ENCODE measurements at places on chromosomes 12 and 14.

DNA sequence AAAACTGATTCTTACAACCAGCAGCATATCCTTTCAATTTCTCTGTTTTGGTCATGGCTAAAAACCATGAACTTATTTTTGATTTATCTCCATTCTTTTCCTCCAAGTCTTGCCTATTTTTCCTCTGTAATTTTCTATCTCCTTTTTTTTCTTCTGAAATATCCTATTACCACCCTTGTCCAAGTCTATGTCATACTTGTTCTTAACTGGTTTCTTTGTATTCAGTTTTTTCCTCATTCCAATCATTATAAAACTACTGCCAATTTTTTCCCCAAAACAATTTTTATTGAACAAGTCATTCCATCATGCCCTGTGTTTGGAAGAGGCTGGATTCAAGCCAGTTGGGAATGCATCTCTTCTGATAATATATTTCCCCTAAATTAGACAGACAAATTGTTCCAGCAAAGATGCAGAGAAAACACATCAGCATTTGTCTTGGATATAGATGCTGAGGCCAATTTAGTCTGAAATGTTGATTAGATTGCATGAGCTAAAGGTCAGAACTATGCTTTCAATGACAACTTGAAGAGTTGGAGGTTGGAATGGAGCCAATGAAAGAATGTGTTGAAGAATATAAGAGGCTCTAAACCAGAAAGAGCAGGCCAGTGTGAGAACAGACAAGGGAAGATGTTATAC lies 30.7 kb downstream of the OTOGL start:
- DNase-seq = no peak

DNA sequence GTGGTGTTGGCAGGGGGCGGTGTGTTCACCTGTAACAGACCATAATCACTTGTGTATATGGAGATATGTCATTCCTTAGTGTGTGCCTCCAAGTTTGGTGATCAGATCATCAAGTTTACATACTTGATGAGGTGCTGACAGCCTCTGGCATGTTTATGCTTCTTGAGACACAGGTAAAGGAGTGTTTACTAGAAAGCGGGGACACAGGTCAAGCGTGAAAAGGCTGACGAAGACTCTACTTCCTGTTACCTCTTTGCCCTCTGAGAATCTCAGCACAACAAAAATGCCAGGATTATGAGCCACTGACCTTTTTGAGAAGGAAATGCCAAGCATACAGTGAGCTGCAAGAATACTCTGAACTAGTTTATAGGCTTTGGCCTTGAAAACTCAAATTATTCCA lies 29.6 kb downstream of the PRDM4 start:
- DNase-seq = no peak

- DNase-seq = no peak
Observed at GRCh38 chr12:53599579-53599978, 26.6 kb downstream of the ATF7 start.

DNA sequence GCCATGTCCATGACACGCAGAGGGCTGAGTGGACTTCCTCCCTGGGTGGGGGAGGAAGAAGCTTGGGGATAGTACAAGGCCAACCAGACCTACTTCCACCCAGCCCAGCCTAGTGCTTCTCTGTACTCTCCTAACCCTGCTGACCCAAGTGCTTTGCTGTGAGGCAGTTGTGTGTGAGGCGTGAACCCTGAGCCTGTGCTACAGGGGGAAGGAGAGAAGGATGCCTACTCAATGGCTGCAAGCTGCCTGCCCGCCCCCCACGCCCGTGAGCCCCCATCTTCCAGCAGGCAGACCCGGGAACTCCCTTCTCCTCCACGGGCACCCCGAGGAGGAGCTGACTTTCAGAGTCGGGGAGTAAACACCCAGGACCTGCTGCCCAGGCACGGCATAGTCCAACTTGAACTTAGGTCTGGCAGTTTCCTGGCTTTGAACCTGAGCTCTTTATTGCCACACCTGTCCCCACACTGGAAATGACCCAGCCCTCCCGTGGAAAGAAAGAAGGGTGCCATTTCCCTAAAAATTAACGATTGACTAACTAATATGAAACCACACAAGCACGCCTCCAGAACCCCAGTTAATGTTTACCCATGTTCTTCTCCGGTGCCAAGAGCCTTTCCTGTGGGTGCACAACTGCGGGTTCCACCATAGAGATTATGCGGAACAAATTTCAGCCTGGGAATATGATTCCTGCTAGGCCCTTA lies 10.8 kb downstream of the ALDH2 start:
- DNase-seq = no peak

DNA sequence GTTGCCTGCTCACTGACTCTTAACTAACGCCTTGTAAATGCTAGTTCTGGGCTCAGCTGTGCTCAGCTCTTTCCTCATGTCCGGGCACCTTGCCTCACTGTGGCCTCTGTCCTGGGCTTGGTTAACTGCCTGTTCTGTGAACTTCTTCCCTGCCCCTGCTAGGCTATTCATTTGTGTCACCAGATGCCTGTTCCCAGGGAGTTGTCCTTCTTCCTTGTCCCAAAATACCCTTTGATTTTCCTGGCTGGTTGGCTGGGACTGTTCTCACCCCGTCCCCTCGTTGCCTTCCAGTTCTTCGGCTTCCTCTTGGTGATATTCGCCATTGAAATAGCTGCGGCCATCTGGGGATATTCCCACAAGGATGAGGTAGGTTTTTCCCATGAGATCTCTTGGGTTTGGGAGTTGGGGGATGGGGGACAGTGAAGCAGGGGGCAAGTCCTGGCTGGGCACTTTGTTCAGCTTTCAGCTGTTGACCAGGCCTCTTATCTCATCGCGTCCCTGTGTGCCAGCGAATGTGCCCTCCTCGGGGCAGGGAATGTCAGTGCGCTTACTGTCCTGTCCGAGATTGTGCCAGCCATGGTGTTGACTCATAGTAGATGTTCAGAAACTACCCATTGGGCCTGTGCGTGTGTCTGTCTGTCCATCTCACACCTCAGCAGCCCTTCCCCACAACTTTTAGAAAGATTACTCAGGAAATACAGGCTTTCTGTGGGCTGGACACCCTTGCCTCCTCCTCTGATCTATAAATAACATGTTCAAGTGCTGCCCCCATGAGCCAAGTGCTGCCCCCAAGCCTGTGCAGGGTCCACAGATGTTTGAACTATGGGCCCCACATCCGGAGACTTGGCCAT lies 33.1 kb downstream of the CD9 start:
- no peak for DNase-seq

DNA sequence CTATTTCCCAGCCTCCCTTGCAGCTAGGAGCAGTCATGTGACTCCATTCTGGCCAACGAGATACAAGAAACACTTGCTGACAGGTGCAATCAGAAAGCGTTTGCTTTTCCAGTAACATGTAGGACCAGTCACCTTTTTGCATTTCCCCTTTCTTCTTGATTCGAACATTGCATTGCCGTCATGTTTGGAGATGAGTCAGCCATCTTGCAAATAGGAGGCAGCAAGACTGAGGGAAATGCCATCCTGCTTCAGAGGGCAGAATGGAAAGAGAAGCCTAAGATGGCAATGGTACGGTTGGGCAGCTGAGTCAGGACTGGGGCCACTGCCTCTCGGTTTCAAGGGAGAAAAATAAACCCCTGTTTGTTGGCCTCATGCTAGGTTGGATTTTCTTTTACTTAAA lies 34.5 kb upstream of the GPR132 start:
- DNase-seq = no peak

GRCh38 chr14:74875941-74876913 lies at the start of gene PROX2:
Gene PROX2 (minus strand): TSS chr14:74876145. CDS start chr14:74863834, 12,311 bp downstream.
- DNase-seq = no peak

DNA sequence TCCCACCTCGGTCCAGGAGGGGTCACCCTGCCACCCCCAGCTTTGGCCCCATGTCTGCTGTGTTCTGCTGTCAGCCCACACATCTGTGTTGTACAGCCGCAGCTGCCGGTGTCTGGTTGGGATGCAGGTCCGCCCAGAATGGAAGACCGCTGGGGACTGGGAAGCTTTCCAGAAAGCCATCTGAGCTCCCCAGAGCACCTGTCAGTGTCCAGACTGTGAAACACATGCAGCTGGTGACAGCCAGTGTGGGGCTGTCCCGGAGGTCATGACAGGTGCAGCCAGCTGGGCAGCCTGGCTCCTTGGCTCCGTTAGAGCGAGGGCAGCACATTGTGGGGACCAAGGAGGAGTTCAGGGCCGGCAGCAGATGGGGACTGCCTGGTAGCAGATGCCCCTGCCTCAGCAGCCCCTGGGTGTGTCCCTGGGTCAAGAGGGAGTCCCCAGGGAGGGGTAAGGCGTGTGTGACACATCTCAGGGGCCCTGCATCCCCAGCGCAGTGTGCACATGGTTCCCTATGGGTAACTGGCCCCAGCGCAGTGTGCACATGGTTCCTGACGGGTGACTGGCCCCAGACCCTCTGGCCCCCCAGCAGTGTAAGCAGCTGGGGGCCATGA lies 16.4 kb downstream of the CEP170B start:
- DNase-seq = no peak

DNA sequence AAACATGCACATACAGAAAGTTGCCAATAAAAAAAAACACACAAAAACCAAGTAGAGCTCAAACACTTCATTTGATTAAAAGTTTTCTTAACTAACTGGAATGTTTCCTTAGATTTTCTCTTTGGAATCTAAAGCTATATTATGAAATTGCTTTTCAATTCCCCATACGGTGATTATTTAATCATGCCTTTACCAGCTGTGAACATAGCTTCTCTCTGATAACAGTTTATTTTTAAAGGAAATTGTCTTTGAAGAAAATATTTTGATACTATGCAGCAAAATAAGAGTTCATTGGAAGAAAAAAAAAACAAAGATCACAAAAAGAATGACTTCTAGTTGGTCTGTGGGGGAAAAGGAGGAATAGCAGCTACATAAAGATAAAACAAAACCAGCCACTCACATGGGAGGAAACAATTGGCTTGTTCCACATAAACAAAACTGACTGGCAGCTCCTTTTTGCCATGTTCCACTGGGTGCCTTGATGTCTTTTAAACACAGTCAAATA lies 71.4 kb downstream of the BMP4 start:
- DNase-seq = no peak

DNA sequence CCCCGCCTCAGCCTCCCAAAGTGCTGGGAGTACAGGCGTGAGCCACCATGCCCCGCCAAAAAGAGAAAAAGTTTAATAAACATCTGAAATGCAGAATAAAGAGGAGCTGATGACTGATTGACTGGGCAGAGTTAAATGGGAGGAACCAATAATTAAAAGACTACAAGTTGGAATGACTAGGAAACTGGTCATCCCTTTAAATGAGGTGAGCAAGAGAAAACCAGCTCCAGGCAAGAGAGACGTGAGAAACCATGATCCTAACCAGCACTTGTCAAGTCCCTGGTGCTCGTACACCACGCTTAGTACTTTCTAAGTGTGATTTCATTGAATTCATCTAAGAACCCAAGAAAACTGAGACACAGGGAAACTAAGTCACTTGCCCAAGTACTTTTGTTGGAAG lies 47.9 kb downstream of the MAP1LC3B2 start:
- no peak for DNase-seq

- DNase-seq = no peak
Observed at GRCh38 chr12:100274291-100274690, 7.3 kb downstream of the SCYL2 start.

GRCh38 chr12:132279184-132279889 lies 50.1 kb downstream of the GALNT9 start:
- DNase-seq = no peak

- no peak for DNase-seq
Observed at GRCh38 chr14:26896447-26896846, 298.6 kb upstream of the NOVA1 start.

GRCh38 chr12:53989227-53990113 lies 4.5 kb downstream of the HOXC10 start:
- DNase-seq = no peak

DNA sequence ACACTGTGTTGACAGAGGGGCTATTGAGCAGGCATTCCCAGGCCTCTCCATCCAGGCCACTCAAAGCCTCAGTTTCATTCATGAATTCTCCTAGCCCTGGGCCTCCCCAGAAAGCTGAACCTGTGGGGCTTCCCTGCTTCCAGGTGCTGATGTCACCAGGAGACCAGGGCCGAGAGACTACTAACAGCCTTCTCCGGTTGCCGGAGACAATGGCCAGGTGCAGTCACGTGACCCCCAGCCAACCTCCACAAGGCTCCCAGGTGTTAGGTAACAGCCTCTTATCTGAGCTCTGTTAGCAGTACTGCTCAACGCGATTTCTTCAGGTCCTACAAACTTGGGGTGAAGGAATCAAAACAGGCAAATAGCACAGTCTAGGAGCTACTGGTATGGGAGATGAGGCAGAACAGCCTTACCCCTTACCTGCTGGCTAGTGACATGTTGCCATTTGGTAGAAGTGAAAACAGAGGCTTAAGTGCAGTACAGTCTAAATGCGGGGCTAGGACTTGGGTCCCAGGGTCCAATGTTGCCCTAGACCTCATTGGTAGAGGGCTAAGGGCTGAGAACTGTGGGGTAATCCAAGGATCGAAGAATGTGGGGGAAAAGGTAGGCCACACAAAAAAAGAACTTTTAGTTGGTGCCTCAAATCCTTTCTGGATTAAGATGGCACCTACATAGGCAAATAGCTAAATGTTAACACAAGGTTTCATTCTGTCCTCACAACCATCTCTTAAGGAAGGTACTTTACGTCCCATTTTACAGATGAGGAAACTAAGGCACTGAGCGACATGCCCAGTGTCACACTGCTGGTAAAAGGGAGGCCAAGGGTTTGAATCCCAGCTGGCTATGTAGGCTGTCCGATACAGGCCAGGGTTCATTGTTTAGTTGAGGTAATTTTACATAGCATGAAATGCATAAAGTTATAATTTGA lies 3.8 kb downstream of the CCDC88C start:
- no peak for DNase-seq

- no peak for DNase-seq
Observed at GRCh38 chr12:76003355-76003638, 28.3 kb downstream of the PHLDA1 start.

DNA sequence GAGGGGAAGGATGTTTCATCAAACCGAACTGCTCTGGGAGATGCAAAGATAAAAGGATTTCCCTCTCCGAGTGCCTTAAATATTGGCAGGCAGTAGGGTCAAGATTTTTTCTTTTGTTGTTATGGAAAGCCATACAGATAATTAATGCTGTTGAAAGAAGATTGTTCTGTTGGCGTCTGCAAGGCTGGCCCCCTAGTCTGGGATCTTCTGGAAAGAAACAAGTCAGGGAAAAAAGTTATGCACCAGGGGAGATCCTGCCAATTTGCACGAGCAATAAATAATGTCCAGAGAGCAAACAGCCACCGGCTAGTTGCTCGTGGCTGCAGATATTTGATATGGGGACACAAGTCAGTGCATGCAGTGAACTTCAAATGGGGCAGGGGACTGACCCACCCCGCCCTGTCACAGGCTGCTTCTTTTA lies 202.1 kb upstream of the MYL2 start:
- no peak for DNase-seq

DNA sequence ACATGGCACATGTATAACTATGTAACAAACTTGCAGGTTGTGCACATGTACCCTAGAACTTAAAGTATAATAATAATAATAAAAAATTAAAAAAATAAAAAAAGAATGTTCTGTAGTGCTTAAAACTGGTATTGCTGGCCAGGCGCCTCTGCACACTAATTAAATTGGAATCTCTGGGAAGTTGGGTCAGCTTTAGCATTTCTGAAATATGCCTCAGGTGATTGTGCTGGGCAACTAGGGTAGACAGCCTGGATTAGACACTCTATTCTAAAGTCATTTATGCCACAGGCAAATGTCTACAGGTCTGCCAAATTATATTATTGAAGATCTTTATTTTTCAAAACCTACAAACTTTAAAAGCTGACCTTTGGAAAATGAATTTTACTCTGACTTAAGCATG lies 55.3 kb downstream of the PPM1H start:
- no peak for DNase-seq

GRCh38 chr12:109197327-109197726 lies 80.9 kb downstream of the ACACB start:
- no peak for DNase-seq

- no peak for DNase-seq
Observed at GRCh38 chr12:94145191-94145983, 3.0 kb upstream of the PLXNC1 start.

GRCh38 chr14:90759370-90760077 lies 56.7 kb downstream of the TTC7B start:
- DNase-seq = no peak

Data from activated CD4-positive, alpha-beta T cell treated with anti-CD3 and anti-CD28 coated beads, Interleukin-2, amount 50 U/mL, for 24 hours (primary cell).